ENCODE measurements at places on chromosomes 7 and 10.

- no peak for DNase-seq
Measured at GRCh38 chr10:132543916-132544743, 6.5 kb downstream of the INPP5A start.

- no peak for DNase-seq
Measured at GRCh38 chr7:18287482-18287881, 208.1 kb upstream of the HDAC9 start.

DNA sequence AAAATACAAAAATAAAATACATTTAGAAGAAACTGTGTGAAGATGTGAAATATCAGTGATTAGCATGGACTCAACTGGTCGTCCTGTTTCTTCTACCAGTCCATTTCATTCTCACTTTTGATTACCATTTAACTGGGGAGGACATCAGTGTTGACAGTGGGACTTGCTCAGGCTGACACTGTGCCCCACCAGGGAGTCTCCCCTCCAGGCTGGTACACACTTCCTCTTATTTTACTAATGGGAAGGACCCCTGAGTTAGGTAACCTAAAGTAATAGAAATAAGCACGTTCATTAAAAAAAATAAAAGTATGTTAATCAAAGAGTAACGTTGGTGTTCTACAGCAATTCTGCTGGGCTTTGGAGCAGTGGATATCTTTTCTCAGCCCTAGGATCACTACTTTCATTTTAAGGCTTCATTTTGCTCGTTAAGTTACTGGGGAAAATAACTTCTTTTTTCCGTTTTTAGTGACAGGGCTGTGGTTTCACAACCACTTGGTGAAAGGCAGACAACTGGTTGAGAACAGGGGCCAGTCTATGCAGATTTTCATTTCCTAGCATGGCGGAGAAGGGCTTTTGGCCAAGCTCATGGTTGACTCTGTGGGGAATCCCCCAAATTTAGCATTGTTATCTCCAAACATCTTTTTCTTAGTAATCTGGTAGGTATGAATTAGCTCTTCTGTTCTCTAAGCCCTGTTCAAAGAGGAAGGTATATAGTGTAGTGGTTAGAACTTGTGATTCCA lies 2.1 kb downstream of the SNX10 start:
- DNase-seq = no peak

DNA sequence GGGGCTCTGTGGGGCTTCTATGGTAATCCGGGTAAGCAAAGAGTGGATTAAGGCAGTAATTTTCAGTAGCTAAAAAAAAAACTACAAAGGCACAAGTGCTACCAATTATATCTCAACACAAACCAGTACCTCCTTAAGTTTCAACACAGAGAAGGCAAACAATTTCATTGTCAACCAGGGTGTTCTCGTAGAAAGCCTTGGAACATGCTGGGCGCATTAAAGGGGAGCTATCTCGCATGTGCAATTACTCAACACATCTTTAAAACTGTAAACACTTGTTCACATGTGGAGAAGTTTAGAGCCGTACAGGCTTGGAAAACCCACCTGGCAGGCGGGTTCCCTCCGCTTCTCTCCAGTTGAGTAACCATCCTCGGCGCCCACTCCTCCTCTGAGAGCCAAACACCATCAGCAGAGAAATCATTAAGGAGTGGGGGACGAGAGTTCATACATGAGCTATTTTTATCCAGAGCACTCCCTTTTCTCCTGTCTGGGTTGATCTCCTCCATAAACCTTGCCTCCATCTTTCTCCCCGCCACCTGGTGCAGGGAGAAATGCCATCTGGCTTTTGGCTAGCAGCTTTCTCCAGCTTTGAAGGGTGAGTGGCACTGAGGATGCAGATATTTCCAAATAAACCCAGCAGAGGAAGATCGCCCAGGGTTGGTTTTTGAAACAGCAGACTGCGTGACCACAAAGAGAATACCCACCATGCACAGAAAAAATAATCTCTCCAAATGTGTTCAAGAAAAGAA lies 287.1 kb downstream of the WDR11 start:
- no peak for DNase-seq

DNA sequence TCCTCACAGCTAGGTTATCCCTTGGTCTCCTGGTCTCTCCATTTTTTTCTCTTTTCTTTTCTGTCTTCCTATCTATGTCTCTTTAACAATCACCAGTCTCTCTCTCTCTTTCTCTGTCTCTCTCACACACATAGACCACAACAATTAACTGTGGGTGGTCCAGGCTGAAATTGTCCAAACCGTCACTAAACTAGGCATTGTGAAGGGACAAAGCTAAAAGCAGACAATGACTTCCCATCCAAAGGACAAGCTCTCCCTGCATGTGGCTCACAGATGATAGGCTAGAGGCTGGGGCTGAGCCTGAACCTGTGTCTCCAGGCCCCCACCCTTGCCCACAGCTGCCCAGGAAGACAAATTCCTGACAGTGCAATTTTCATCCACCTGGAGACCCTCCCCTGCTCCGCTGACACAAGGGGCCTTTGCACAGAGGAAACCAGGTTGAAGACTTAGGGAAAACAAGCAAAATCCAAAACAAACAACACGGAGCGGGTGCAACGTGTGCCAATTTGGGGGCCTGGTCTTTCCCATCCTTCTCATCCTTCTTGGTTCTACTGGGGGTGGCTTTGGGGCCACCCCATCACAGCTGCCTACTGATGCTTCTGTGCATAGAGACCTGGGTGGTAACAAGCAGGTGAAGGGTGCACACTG lies 755.4 kb downstream of the GRID1 start:
- no peak for DNase-seq

GRCh38 chr10:36721871-36722270 lies 403.5 kb upstream of the ANKRD30A start:
- no peak for DNase-seq

GRCh38 chr10:31620226-31621151 lies 301.5 kb downstream of the ZEB1 start:
- no peak for DNase-seq

DNA sequence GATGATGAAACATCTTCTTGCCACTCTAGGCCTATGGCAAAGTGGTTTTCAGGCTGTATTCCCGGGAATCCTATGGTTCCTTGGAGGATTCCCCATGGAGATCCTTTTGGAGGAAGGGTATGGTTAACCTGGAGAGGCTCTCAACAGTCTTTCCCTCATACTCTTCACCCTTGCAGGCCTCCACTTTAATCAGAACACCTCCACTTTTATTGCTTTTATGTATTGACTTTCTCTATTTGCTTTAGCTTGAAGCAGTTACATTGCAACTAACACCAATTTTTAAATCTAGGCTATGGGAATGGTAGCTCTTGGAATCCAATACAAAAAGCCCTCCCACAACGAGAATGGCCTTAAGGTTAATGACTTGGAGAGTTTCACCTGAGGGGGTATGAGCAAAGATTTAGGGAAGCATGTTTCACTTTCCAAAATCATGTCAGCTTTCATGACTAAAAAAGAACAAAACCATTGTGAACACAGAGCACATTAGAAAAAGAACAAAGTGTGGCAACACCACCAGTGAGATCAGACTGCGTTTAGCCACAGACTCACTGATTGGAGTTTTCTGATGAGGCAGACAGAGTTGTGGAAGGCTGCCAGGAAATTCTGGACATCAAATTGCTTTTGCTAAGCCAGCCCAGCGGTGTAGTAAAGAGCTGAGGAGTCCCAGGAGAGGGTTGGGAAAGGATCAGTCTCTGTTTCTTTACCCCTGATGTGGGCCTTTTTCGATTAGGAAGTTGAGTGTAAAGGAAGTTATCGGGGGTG lies 130.4 kb upstream of the BMPER start:
- DNase-seq = no peak

DNA sequence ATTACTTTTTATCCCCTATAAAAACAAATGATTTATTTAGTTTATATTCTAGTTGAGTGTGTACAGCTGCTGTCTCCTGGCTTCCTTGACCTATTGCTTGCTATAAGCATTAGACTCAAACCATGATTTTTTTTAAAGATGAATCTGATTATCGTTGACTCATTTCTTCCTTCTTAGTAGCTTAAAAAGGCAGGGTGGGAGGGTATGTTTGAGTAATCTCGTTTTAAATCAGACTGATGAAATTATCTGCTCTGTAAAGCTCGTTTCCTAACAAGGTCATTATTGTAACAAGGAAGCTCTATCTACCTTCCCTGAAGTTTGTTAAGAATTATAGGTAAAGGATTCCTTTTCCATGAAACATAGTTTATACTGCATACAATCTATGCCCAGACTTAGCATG lies 276.3 kb upstream of the KCND2 start:
- DNase-seq = no peak

DNA sequence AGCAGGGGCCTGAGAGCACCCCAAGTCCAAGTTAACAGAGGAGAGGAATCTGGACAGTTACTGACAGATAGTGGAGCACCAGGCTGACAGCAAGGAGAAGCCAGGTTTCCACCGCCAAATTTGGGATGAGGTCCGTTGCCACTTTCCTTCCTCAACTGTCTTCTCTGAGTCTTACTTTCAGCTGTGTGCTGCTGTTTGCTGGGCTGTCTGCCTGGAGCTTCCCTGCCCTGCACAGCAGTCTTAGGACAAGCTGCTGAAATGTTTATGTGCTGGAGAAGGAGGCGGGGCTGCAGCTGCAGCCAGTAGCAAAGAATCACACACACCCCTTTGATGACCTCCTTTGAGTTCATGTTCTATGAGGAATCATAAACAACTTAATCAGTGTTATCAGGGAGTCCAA lies 17.4 kb upstream of the CYP3A7 start:
- DNase-seq = no peak

GRCh38 chr10:91420868-91421267 lies 10.7 kb downstream of the HECTD2 start:
- DNase-seq = no peak

DNA sequence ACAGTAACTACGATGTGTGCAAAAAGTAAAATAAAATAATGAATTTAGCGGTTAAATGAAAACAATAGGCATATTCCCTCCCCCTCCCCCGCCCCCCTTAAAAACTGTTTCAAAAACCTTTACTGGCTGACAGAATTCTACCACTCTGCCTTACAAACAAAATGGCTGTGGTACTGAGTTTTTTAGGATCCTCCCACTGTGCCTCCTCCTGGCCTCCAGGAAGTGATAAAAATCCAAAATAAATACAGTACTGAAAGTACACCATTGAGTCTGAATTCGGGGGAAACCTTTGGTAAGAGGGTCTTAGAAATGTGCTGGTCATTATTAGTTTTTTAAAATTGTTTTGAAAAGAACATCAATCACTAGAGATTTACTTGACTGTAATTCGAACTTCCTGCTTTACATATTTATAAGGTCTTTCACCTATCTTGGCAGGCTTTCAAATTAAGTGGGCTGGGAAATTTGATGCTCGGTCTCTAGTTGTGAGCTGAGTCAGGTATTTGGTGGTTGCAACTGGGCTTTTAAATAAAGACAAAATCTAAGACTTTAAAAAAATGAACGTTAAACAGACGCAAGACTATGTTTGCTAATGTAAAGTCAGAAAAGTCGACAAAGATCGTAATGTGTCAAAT lies 32.5 kb upstream of the EPC1 start:
- no peak for DNase-seq

DNA sequence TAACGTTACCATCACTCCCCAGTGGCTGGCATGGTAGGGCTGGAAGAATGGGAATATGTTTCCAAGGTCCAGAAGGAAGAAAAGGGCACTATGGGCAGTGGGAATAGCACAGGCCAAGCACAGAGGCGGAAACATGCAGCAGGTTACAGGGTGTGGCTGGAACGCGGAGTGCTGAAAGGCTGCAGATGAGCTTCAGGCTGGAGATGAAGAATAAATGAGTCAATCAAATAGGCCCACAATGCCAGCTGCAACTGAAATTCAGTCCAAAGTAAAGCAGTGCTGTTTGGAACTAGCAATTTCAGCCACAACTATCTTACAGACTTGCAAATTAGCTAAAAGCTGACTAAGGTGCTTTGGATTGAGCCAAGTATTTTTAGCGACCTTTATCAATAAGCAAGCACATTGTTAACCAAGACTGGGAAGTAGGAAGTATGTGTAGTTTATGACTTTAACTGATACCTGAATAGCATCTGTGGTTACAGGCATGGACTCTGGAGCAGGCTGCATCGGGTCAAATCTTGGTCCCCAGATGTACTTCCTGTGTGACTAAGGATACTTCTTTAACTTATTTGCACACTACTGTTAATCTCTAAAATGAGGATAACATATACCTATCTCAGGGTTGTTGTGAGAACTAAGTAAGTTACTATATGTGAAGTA lies 77.5 kb upstream of the CTTNBP2 start:
- no peak for DNase-seq

- DNase-seq = no peak
Measured at GRCh38 chr7:44469461-44470134, 20.9 kb downstream of the NUDCD3 start.

DNA sequence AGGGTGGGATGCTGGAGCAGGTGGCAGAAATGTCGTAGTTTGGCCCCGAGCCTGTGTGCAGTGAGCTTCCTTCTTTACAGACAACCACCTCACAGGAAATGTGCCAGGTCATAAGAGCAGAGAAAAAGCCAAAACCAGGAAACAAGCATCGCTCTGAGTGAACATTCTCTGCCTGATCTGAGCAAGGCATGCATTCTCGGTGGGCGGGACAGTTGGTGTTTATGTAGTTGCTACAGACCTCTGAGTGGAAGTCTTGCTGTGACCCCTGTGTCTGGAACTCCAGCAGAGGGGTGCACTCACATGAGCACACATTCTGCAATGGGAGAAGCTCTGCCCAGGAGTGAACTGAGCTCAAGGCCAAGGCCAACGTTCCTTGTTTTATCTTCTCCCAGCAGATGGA lies 230.1 kb downstream of the TCERG1L start:
- DNase-seq = no peak

DNA sequence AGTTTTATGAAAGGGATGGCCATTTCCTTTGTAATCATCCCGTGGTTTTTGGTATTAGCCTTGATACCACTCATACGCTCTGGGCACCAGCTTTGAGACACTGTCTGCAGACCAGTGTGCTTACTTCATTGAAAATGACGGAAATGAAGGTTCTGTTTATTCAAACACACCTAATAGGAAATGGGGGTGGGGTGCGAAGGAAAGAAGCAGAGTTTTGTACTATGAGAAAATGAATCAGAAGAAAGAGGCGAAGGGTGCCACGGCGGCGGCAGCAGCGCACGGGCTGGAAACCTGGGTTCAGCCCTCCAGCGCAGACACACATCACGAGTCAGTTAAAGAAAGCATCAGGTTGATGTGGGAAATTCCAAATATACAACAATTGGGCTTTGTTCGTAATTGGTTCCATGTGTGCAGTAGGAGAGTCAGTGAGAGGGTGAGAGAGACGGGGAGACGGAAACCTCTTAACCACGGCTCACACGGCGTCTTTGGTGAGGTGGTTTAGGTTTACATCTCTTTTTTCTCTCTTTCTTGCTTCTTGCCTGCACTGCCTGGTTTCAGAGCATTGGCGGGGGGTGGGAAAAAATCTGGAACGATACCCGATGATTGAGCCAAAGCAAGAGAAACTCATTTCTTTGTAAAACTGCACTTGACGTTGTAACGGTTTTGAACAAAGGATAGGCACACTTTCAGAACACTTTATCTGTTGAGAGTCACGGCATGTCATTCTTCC lies 321.2 kb downstream of the FRMD4A start:
- peak; percentile 37 for DNase-seq

DNA sequence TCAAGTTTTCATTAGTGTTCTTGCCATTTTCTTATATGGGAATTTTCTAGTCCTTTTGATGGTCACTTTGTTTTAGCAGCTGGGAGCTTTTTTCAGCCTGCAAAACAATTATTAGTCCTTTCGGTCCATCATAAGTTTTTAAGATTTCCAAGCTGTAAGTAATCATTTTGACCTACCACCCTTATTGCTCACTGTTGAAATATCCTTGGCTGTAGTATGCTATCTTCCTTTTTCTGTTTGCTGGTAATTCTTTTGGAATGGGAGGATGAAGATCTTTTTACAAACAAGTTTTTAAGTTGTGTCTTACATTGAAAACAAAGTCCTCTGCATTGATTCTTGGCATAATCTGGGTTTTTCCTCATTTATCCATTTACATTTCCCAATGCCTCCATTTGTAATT lies 24.0 kb downstream of the BZW2 start:
- DNase-seq = no peak

GRCh38 chr10:88064608-88065382 lies 201.4 kb downstream of the PTEN start:
- DNase-seq = peak; percentile 49
